Stimulated activated memory B cell treated with anti-CD40 and anti-IgM and Interleukin-4, amounts not matched to agents 10 μg/mL and 1 μg/mL and 100 μg/mL, for 72 hours (primary cell): ENCODE measurements at places on chromosomes 3 and 15.

DNA sequence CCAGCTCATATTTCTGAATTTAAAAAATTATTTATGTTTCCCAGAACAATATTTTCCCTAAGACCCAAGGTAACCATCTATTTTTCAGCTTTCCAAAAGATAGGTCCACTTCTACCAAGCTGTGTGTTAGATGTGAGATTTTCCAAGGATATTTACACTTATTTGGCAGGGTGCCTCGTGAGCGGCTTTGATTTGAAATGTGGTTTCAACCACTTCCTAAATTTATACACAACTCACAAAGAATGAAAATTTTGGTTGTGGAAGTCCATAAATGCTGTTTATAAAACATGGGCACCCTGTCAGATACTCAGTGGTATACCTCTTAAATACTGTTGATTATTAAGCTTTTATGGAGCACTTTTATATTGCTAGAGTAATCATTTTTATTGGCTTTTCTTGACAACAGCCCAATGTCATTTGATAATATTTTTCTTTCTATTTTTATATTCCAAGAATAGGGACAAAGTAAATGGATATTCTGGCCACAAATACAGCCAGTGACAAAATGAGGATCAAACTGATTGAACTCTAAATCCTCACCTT is 57.6 kb downstream of the GAP43 start:
- no peak for ATAC-seq

GRCh38 chr3:47892286-47893040 is 89.5 kb downstream of the DHX30 start:
- ATAC-seq, result no peak

DNA sequence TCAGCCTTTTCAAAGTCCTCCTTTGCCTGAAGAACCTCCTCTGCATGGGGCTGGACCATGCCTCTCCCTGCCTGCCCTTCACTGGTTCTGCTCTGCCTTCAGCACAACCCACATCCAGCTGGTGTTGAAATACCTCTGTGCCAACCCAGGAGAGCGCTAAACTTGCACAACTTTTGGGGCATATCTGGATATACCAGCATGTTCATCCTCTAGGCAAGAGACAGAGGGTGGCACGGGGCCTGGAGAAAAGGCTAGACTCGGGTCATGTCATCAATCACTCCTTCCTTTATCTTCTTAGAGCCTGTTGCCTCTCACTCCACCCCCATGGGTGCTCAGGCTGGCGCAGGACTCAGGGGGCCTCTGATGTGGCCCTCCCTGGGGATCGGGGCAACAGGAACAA is 4.8 kb downstream of the SEMA4B start:
- no peak for ATAC-seq

GRCh38 chr15:68508485-68509189 is 70.2 kb upstream of the CORO2B start:
- ATAC-seq, result no peak

DNA sequence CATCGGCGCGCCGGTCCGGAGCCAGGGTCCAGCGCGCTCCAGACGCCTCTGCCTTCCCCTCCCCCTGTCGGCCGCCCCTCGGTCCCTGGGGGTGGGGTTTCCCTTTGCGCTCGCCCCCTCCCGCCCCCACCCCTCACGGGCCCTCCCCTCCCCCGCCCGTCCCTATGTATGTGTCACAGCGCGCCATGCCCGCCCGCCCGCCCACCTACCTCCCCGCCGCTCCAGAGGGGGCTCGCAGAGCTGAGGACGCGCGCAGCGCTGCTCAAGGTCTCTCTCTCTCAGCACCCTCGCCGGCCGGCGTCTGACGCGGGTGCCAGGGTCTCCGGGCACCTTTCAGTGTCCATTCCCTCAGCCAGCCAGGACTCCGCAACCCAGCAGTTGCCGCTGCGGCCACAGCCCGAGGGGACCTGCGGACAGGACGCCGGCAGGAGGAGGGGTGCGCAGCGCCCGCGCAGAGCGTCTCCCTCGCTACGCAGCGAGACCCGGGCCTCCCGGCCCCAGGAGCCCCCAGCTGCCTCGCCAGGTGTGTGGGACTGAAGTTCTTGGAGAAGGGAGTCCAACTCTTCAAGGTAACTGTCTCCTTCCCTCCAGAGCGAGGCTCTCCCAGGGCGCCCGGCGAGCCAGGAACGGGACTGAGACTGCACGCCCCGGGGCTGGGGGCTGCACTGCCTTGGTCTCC is at the start of gene ACAN:
Gene ACAN, plus strand, starts transcription at position 196 of the 679 bp plus-strand sequence. CDS start 32,771 bp downstream, outside the sequence.
- no peak for ATAC-seq

DNA sequence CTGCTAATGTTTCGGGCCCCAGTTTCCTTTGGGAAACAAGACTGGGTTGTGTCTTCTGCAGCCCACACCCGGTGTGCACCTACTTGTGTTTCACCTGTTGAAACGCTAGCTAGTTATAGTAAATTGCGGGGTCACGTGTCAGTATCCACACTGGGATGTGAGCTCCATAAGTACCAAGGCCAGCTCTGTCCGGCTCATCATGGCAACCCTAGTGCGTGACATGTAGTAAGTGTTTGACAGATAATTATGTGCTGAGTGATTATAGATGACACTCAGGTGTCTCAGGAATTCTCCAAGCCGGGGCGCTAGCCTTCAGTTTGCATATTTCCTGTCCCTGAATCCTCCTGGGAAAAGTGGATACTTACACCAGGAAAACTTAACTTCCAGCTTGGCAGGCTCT is 12.8 kb downstream of the APOD start:
- no peak for ATAC-seq

- ATAC-seq, result peak; percentile 36
Observed at GRCh38 chr15:35168464-35168863, 83.4 kb upstream of the NANOGP8 start.

DNA sequence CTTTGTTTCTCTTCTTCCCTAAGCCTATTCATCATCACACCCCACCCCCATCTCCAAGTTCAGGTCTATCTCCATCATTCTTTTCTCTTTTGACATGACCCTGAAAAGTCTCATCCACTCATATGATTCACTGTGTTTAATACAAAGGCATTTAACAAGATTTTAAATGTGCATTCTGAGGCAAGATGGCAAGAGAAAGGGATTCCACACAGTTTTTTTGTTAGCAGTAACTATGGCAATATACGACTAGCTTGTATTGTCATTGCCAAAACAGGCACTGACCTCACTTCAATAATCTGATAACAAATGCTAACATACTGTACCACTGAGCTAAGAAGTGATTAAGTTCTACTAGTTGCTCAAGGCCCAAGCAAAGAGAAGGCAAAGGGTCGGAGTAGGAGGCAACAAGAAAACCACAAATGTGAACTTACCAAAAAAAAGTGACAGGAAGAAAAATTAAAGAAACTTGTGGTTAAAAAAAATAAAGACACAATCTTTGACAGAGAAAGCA is 53.2 kb downstream of the FBN1 start:
- ATAC-seq, result no peak

- no peak for ATAC-seq
Observed at GRCh38 chr3:34131091-34131490, 332.7 kb downstream of the PDCD6IP start.

- no peak for ATAC-seq
Observed at GRCh38 chr3:136075811-136076210, 110.3 kb downstream of the PPP2R3A start.

- no peak for ATAC-seq
Observed at GRCh38 chr15:44130778-44131177, 64.3 kb downstream of the FRMD5 start.

DNA sequence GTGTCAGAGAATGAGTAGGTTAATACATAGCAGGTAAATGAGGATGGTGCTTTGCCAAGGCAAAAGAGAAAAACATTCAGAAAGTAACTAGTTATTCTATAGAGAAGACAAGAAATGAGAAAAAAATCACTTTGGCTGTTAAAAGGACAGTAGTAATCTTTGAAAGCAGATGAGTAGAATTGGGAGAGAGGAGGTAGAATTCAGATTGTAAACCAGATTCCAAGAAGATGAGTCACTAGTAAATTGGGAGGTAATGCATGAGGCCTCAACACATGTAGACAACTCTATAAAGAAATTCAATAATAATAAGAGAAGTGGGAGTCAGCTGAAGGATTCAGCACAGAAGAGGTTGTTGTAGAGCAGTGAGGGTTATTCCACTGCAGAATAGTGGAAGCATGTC is 81.4 kb downstream of the MBNL1 start:
- no peak for ATAC-seq

DNA sequence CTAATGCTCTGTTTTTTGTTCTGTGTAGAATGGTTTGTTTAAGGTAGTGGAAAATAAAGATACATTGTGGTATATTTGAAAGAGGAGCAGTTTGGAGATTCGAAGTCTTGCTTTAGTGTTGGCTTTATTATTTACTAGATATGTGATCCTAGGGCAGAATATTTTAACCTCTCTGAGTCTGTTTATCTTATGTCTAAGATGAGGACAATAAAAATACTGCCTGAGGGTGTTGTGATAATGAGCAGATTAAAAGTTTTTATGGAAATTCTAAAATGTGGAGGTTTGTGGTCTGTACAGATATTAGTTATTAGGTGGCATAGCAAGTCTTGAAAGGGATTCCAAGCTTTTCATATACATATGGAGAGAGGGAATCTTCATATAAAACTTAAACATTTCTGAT is 15.0 kb downstream of the TCF12 start:
- ATAC-seq, result no peak

GRCh38 chr3:138046955-138047354 is 37.0 kb downstream of the CLDN18 start:
- no peak for ATAC-seq

GRCh38 chr3:13891492-13892073 is 11.7 kb upstream of the WNT7A start:
- ATAC-seq, result no peak

GRCh38 chr3:13013151-13013561 is 60.1 kb downstream of the IQSEC1 start:
- ATAC-seq, result no peak

DNA sequence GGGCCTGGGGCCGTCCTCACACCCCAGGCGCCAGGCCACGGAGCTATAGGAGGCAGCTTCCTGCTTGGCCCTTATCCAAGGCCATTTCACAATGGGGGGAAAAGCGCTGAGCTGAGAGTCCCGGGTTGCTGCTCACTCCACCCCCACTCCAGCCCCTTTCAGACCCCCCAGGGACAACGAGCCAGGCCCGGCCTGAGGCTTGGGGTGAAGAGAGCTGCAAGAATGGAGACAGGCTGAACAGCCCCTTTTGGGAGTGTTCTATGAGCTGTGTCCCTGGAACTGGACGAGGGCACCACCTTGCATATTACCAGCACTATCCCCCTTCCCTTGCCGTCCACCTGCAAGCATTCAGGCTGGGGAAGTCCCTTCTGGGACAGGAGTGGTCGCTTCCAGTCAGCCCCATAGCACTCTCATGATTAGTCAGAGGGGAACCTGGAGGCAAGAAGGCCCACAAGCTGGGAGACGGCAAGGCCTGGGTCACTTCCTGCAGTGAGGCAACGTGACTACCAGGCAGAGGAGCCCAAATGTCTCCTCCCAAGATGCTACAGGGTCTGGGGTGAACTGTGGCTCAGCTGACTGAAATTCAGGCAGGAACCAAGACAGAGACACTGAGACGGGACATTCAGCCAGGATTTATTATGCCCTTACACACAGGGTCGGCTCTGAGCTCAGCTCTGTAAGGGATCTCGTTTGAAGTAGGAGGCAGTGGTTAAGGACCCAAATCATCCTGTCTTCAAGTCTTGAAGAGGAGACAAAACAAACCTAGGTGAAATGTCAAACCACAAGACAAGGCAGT is 8.6 kb upstream of the SRP14 start:
- ATAC-seq, result peak; percentile 81

GRCh38 chr3:78820542-78820941 is 947.3 kb downstream of the ROBO1 start:
- no peak for ATAC-seq

GRCh38 chr15:87362531-87362930 is 894.0 kb downstream of the NTRK3 start:
- ATAC-seq, result no peak

GRCh38 chr3:38331257-38332022 is 15.1 kb upstream of the XYLB start:
- ATAC-seq, result no peak

DNA sequence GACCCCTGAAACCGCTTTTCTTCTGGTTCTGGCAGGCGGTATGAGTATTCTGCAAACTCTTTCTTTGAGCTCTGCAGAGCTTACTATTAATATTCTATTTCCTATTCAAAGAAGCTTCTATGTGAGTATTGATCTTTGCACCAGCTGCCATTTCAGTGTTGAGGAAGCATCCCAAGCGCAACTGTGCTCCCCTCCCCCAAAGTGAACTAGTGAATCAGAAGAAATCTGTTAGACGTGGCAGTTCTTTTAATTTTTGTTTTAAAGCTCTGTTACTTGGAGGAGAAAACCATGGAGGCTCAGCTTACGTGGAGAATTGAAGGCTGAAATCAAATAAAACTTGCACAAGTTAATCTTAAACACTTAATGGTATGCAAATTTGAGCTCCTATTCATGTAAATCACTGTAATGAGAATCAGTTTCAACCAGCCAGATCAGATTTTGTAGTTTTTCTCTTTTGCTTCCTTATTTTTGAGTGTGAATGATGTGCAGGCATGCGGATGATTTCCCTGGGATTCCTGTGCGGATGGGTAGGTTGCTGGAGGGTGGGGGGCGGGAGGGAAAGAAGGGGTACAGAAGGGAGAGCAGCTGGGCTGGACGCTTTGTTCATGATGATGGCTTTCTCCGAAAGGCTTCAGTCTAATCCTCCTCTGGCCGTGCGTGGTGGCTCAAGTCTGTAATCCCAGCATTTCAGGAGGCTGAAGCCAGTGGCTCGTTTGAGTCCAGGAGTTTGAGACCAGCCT is 16.1 kb upstream of the AGBL1 start:
- ATAC-seq, result no peak

GRCh38 chr3:67077656-67078055 is 79.5 kb downstream of the KBTBD8 start:
- ATAC-seq, result no peak

DNA sequence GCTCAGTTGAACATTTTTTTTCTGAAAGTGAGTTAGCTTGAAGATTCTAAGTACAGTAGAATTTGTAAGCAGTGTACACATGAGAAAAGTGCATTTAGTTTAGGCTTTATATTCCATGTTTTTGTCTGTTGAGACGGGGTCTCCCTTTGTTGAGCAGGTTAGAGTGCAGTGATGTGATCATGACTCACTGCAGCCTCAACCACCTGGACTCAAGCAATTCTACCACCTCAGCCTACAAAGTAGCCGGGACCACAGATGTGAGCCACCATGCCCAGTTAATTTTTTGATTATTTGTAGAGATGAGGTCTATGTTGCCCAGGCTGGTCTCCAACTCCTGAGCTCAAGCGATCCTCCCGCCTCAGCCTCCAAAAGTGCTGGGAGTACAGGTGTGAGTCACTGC is 5.3 kb upstream of the CSNK1G1 start:
- ATAC-seq, result no peak

DNA sequence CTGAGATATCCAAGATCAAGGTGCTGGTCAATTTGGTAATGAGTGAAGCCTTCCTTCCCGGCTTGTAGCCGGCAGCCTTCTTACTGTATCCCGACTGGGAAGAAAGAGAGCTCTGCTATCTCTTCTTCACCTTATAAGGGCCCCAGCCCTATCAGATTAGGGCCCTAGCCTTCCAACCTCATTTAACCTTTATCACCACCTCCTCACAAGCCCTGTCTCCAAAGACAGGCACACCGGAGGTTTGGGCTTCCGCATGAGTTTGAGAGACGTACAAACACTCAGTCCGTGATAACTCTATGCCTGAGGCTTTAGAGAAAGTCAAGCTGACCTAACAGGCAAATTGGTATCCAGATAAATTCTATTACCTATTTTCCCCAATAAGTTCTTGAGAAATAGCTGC is 243.9 kb downstream of the OPA1 start:
- no peak for ATAC-seq
